Tibial artery (tissue), 4 donors: ENCODE measurements at places on chromosomes 1 and 21.
A peak's percentile ranks its signal among the peaks of the same experiment; 100 is the strongest.

GRCh38 chr1:27601771-27602461 lies 2.0 kb downstream of the AHDC1 start:
- DNase-seq: peak; percentile 92

DNA sequence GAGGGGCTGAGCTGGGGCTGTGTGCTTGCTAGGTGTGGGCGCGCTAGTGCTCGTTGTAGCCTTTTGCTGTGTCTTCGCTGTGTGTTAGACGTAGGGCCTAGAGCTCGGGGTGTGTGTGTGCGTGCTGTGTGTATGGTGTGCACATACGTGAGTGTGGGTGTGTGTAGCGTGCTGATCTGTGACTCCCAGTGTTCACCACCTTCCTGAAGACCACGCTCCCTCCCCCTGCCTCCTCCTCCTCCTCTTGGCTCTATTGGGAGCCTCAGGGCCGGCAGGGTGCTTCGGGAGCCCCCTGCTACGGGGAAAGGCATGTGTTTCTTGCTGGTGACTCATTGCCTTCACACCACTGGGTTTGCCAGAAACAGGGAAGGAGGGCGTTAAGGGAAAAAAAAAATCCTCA lies 9.4 kb upstream of the KCNC4 start:
- no peak for DNase-seq

DNA sequence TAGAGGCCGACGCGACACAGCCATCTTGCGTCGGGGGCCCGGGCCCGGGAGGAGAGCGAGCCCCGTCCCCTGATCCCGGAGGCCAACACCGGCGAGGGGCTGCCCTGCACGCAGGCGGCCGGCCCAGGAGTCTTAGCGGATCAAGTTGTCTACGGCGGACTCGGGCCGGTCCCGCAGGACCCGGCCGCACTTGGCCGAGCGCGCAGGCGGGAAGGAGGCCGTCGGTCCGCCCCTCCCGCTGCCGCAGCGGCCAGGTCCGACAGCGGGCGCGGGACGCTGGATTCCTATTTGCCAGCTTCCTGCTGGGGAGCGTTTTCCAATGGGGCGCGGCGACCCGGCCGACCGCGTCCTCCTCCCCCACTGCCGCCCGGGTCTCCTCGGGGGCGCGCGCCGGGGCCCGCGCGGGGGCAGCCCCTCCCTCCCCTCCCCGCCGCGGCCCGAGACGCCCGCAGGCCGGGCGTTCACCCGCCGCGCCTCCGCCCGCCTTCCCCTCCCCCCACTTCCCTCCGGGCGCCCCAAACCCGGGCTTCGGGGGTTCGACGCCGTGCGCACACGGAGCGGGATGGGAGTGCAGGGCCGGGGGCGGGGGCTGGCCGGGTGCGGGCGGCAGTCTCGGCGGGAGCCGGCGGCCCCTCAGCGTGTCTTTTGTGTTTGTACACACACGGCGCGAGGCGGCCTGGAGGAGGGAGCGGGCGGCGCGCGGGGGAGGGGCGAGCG lies 517 bp upstream of the H3-3A start:
- DNase-seq: peak; percentile 73

DNA sequence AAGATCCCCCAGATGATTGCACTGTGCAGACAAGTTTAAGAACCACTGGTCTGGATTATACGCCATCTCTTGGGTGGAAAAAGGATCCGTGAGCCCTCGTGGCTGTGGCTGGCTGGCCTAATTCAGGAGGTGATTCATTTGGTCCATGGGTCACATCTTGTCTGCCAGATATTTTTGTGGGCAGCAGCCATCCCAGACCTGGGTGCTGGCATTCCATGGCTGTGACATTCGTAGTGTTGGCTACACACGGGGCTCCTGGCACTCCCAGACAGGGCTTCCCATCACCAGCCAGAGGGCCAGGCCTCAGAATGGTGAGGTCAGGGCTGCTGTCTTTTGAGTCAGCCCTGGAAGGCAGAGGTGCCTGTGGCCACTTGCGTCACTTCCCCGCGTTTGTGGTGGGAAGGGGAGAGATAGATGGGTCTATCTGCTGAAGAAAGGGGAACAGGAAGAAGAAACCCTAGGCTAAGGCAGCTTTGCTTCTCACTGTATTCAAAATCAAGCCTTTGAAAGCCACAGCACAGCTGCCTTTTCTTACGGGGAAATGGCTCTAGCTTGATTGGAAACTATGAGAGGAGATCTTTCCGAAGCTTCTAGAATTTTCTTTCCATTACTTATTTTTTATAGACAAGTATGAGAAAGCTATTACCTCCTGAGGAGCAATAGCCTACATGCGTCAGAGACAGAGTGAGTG lies 32.4 kb downstream of the EIF2D start:
- DNase-seq: peak; percentile 79

DNA sequence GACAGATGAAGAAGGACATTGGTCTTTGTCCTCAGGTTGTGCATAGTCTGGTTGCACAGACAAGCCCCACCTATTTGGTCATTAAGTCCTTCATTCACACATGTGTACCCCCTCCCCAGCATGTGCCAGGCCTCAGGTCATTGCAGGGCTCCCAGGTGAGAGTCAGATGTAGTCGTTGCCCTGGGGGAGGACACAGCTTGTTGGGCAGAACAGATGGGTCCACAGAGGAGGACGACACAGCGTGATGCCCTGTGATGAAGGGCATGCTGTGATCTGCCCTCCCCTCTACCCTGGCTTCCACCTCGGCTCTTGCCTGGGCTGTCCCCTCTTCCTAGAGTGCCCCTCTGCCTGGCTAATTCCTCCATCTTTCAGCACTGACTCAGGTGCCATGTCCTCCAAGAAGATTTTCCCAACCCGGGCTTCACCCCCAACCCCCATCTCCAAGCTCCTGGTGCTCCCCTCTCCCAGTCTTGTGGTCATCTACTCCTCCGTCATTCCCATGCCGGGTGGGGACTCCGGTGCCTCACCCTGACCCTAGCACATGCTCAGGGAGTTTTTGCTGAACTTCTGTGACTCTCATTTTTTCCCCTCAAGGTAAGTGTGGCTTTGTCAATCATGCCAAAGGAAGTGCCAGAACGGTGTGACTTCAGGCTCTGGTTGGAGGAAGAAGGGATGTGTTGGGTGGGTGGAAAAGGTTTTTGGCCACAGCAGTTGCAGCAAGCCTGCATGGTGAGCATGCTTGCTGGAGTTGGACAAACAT lies 220.5 kb downstream of the FOXD2 start:
- DNase-seq: peak; percentile 46

GRCh38 chr1:180155182-180155682 lies 563 bp downstream of the QSOX1 start:
- DNase-seq: no peak

DNA sequence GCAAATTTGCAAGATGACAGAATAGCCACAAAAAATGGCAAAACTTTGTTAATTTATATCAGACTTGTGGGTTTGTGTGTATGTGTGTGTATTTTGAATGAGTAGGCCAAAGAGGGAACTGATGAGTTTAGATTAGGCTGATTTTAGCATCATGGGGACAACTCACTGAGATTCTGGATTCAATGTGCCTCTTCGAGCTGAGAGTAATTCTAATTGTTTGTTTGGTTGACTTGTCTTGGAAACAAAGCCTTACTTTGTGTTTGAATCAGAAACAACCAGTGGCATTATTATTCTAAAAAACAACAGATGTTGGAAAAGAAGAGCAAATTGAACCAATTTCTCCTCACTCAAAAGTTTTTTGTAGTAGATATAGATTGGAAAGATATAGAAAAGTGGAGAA lies 40.5 kb upstream of the C21orf91 start:
- DNase-seq: no peak

GRCh38 chr1:62263006-62263813 lies 56.0 kb downstream of the KANK4 start:
- DNase-seq: no peak

GRCh38 chr1:206637605-206638004 lies 2.3 kb downstream of the DYRK3 start:
- no peak for DNase-seq

DNA sequence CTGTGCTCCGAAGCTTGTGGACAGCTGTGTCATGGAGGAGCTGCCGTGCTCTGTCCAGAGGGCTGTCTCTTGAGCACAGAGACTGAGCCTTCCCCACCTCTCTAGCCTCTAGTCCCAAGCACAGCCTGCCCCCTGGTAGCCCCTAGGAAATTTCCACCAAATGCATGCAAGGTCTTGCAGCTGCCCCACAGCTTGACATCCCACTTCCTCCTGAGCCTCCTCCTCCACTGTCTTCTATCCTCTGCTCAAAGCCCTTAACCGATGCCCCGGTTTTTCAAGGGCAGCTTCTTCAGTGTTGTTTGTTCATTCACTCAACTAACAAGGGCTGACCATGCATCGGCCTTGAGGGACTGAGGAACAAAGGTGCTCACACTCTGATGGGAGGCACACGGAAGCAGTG lies 20.6 kb upstream of the PROK1 start:
- DNase-seq: no peak

GRCh38 chr1:32116531-32116930 lies 8.7 kb downstream of the KPNA6 start:
- no peak for DNase-seq

- DNase-seq: no peak
Measured at GRCh38 chr1:107184888-107185287, 44.0 kb downstream of the NTNG1 start.

GRCh38 chr1:209670441-209671082 lies 4.7 kb upstream of the G0S2 start:
- no peak for DNase-seq

DNA sequence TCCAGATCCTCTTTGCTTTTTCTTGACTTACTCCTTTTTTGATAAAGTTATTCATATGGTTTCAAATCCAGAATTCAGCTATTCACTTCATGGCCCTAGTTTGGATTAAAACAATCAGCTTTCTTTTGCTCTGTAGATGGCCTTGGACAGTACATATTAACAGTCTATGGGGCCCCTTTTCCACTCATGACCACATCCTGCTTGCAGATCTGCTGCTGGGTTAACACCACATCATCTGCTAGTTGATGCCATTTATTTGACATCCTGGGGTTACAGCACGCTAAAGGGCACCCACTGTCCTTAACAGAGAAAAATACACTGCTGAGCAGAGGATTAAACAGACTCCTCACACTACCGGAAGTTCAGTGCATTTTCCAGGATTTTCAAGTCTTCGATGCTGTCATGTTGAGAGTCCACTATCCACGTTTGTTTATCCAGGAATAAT lies 941 bp upstream of the IFI16 start:
- DNase-seq: no peak
